ENCODE measurements at places on chromosomes 16 and 17. TPM values are rescaled to one million over a fixed set of nuclear protein-coding genes. Genes with fewer than 3 reads are reported as not detected.

EFTUD2 gene
- 86.7 TPM for total RNA-seq

TVP23C gene
- total RNA-seq, result 21.3 TPM

CBX4 gene
- total RNA-seq, result 13.6 TPM

ITGAX gene
- total RNA-seq, result 0.17 TPM

B4GALNT2 gene
- total RNA-seq, result not detected

PRR29 gene
- total RNA-seq, result 1.8 TPM

TBC1D3B gene
- total RNA-seq, result 1.5 TPM

C17orf50 gene
- total RNA-seq, result not detected

NPIPB9 gene
- 3.2 TPM for total RNA-seq

GLIS2 gene
- 4.4 TPM for total RNA-seq

SNX20 gene
- total RNA-seq, result not detected

PSMD7 gene
- total RNA-seq, result 75.2 TPM

PHOSPHO1 gene
- 0.33 TPM for total RNA-seq

TPSG1 gene
- not detected for total RNA-seq

ZNHIT3 gene
- 20.4 TPM for total RNA-seq

USP43 gene
- not detected for total RNA-seq

HOXB1 gene
- total RNA-seq, result not detected

SLC5A10 gene
- not detected for total RNA-seq

MAP2K6 gene
- total RNA-seq, result 8.1 TPM

MEOX1 gene
- not detected for total RNA-seq

NTN3 gene
- total RNA-seq, result 1.5 TPM

KRT31 gene
- not detected for total RNA-seq

THAP11 gene
- total RNA-seq, result 58.1 TPM

COX6A2 gene
- total RNA-seq, result not detected

ACSM5 gene
- 0.17 TPM for total RNA-seq

ABCC3 gene
- 9.7 TPM for total RNA-seq

ZG16 gene
- not detected for total RNA-seq

KCNH4 gene
- under 0.01 TPM for total RNA-seq

CHST4 gene
- total RNA-seq, result not detected

GTF3C1 gene
- total RNA-seq, result 81.0 TPM

HBA2 gene
- total RNA-seq, result 0.44 TPM

KCNJ2 gene
- 8.6 TPM for total RNA-seq

RGS9 gene
- 1.2 TPM for total RNA-seq

CPPED1 gene
- total RNA-seq, result 6.1 TPM

ASGR2 gene
- total RNA-seq, result not detected

RBFOX1 gene
- not detected for total RNA-seq

RARA gene
- total RNA-seq, result 8.6 TPM

Measured in smooth muscle cell of trachea (primary cell).